ENCODE measurements at places on chromosomes 12 and 14.

GRCh38 chr14:39233680-39234326 is at the start of gene MIA2:
TSS of gene MIA2 (plus strand) at chr14:39233915. CDS start at chr14:39234115, 200 bp downstream.
- DNase-seq = no peak

- no peak for DNase-seq
Measured at GRCh38 chr14:39668449-39668848, 236.2 kb upstream of the FBXO33 start.

GRCh38 chr14:54658836-54659235 is 91.9 kb downstream of the SAMD4A start:
- no peak for DNase-seq

- no peak for DNase-seq
Measured at GRCh38 chr14:33851366-33851765, 99.5 kb downstream of the EGLN3 start.

DNA sequence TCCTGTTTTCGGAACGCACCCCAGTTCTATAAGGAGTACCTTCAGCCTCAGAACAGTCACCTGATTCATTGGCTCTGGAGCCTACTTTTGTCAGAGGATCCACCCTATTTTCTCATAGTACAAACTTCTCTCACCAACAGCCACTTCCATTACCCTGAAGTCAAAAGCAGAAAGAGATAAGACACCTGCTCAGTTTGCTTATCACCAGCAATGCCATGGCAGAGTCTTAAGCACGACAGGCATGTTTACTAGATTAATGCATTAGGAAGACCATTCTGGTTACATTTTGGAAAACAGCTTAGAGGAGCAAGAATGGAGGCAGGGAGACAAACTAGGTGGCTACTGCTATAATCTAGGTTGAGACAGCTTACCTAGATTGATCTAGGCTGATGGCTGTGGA is 67.7 kb downstream of the GXYLT1 start:
- no peak for DNase-seq

GRCh38 chr14:97077253-97077653 is 280.1 kb downstream of the VRK1 start:
- DNase-seq = no peak

- no peak for DNase-seq
Measured at GRCh38 chr12:98911396-98911795, 266.3 kb downstream of the APAF1 start.
